ENCODE measurements at places on chromosomes 7 and 10.
A peak's percentile ranks its signal among the peaks of the same experiment; 100 is the strongest.

GRCh38 chr10:127989481-127990012, 82.6 kb downstream of the PTPRE start:
- no peak for DNase-seq

- no peak for DNase-seq
These were observed 107.1 kb upstream of the CDCA7L start for GRCh38 chr7:22052674-22053365.

- no peak for DNase-seq
These were observed 371.6 kb upstream of the MKI67 start for GRCh38 chr10:128497660-128498377.

DNA sequence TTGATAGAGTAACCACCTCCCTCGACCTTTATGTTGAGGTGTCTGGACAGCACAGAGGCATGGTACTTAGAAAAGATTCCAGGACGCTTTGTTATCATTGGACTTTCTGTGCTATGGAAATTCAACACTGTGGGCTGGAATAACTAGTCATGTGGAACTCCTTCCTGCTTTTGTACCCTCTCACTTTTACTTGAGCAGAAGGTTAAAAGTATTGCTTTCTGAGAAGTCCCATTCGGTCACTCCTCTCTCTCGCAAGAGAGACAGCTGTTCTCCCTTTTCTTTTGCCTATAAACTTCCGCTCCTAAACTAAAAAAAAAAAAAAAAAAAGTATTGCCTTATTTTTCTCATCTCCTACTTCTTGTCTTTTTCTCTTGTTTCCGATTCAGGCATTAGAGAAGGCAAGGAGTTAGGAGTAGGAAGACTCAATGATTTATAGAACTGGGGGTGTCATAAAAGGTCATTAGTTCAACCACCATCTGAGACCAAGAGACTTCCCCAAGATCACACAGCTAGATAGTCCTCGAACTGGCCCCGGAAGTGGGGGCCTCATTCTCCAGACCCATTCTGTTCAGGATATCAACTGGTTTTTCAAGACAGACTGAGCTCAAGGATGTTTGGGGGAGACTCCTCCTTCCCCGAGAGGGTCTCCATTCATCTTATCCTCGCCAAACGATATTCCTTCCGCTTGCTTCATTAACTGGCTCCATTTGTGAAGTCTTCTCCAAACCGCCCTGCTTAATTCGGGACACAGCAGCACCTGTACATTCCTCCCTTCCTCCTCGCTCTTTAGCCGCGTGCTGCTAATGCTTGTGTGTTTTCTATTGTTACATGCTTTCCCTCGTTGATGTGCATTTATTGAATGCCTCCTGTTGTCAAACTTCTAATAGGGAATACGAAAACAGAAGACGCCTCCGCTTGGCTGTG, 995 bp upstream of the INPP5F start:
- DNase-seq = no peak

DNA sequence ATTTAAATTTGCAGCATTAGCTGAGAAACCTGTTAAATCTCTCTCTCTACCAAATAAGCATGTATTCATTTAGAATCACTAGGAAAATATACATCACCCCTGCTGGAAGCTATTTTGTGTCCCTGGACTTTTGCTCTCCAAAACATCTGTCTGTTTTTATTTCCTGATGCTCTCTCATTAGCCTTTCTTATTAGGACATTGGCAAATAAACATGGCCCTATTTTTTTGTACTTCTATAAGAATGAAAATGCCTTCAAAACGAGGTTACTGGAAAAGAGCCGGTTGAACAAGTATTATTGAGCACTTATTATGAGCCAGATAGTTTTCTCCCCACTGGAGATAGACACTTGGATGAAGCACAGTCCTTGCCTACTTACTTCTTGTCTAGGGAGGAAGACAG, 206.9 kb downstream of the GALNT17 start:
- no peak for DNase-seq

DNA sequence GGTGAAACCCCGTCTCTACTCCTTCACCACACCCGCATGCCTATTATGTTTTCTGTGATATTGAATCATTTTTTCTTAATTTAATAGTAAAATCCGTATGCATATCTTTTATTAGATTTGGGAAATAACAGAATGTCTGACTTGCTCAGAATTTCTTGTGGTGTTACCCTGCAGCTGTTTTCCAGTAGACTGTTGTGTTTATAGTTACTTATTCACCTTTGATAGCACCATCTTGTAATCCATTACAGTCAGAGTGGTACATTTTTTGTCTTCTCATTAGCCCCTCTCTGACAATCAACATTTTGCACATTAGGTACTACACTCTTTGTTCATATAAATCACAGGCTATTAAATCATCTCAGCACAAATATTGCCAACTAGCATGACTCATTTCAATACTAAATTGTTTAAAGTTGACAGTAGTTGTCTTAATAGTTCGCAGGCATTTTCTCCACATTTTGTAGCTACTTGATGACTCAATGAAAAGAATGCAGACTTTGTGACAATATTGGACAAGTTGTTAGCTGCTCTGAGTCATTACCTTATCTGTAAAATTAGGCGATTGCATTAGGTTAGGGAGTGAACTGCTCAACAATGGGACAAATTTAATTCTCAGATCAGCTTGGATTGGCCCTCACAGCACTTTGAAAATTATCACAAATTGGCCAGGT, 17.8 kb upstream of the SLC16A12 start:
- DNase-seq = peak; percentile 84

DNA sequence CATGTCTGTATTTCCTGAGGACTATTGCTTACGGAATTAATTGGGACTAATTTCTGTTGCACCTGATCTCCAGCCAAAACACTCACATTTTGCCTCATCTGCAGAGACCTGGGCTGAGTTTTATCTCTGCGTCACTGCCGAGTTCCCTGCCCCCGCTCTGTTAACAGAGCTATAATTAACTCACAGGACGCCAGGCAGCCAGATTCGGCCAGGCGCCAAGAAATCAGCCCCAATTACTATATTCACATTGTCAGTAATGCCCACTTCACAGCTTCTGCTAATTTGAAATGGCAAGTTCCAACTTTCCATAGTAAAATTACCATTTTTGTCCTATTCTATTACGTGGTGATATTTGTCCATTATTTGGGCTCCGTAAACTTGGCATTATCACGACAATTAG, 130.5 kb downstream of the CUX1 start:
- no peak for DNase-seq

DNA sequence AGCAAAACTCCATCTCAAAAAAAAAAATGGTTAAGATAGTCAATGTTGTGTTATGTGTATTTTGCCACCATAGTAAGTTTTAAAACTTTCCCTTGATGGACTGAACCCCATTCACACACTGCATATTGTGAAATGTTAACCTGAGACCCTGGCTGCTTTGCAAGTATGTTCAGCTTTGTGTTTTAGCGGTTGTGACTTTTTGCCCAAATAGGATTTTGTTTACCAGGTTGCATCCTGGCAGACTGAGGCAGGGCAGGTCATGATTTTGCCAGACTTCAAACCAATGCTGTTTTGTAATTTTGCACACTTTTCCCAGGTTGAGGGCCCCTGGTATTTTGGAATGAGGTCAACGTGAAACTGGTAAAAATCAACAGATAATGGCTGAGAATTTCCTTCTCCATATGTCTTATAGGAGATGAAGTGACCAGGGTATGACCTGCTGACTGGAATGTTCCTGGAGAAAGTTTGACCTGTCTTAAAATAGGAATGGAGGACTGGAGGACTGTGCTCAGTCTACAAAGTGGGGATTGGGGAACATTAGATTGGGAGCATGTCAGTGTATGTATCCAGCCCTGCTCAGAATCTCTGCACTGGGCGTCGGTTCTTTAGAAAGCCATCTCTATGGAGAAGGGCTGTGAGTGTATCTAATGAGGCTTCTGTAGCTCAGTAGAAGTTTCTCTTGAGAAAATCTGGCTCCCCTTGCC, 76.2 kb downstream of the LRGUK start:
- DNase-seq = no peak

DNA sequence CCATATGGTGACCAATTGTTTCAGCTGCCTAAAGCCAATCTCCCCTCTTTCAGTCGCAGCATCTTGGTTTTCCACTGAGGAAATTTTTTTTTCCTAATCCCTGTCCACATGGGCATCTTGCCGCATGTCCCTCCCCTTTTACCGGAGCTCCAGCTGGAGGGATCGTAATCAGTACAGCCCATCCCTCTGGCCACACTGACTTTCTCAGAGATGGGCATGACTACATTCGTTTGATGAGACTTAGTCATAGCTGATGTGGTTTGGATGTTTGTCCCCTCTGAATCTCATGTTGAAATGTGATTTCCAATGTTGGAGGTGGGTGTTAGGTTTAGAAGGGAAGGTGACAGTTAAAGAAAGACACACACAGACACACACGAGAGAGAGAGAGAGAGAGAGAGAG, 186.8 kb upstream of the CXCL12 start:
- no peak for DNase-seq

DNA sequence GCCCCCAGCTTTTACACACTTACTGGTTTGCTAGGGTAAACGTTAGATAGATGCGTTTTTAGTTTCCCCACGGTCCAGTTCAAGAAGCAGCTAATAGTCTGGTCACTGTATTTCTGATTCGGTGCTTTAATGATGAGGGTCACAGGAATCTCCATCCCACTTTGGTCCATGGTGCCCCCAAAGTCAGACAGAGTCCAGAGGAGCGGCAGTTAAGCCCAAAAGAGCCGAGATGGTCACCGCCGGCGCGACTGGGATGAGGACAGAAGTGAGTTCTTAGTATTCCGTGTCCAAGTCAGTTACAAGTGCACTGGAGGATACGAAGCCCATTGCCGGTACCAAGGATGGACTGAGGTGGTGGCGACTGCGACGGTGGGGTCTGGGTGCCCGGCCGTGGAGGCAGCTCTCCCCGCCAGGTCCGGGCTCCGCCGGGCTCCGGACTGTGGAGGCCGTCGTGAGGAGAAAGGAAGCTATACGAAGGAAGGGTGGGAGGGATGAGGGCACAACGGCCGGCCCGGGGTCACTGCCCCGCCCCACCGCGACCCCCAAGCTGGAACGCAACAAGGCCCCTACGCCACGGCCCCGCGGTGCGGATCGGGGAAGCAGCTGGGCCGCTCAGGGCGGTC, 663 bp downstream of the HERPUD2 start:
- no peak for DNase-seq

- no peak for DNase-seq
These were observed 495.6 kb downstream of the RPS24 start for GRCh38 chr10:78529262-78529661.

DNA sequence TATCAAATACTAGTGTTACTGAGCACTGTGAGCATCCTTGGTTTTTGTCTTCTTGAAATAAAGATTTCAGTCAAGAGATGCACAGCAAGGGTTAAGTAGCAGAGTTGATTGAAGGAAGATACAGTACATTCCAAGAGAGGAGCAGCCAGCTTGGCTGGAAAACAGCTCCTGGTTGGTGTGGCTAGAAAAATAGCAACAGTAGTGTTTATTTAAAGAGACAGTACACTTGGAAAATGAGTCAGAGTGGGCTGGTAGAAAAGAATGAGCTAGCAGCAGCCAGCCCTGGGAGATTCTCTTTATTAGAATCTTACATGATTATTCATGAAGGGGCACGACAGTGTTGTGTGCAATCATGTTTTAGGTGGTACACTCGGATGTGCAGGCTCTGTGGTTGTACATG, 1016.4 kb upstream of the SORCS1 start:
- DNase-seq = no peak

GRCh38 chr7:104450861-104451260, 122.5 kb downstream of the LHFPL3 start:
- DNase-seq = no peak

DNA sequence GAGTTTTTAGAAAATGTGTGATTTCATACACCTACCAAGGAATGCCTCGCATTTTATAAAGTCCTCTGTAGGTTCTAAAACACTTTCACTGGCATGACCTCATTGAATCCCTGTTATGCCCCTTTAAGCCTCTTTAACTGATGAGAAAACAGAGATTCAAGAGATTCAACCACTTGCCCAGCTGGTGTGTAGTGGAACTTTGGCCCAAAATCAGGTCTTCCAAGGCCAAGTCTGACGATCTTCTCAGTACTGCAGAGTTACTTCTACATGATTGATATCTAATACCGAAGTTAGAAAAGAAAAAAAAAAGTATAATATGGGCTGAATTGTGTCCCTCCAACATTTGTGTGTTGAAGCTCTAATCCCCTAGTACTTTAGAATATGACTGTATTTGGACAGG, 202.0 kb downstream of the WDR11 start:
- DNase-seq = no peak

GRCh38 chr7:51011710-51012350, 229.1 kb upstream of the GRB10 start:
- no peak for DNase-seq

DNA sequence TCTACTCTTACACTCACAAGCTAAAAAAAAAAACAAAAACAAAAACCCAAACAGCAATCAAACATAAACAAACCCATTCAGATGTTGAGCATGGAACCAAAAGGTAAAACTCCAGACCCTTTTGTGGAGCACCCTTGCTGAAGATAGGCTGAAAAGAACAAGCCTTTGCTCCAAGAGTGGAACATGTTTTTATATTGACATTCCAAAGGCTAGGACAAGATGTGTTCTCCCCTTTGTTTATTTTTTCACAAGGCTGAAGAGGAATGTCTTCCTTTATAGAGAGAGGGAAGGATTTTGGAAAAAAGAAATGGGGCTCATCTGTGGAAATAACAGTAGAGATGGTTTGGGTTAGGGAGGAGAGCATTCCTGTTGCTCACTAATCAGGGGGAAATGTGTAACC, 87.2 kb upstream of the ELMO1 start:
- no peak for DNase-seq

DNA sequence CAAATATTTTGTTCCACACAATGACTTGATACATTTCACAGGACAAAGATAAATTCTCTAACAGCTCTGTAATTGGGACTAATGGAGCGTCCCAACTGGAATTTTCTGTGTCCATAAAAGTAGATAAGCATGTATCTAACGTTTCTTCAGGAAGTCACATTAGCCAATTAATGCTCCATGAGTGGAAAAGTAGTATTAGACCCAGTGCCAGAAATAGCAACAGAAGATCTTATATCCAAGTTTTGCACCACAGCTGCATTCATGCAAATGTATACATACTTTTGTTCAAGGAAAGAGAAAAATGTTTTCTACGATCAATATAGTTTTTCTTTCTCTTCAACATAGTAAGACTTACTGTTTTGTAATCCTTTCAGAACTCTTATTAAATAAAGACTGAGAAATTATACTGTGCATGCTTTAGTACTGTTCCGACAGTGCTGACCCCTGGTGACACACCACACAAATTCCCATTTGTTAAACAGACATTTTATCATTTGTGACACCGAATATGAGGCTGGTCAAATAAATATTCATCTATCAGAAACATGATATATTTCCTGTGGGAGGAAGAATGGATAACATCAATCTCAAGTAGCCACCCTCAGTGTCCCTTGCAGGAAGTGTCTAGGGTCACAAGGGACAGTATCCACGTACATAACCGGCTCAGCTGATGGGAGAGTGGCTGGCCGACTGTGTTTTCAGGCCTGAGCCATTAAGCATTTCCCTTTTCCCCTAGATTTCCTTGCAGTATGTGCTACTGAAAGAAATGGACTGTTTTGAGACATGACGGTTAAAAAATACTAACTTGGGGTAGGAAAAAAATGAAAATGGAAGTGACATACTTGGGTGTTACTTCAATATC, 102.1 kb upstream of the RSU1 start:
- DNase-seq = no peak

GRCh38 chr7:44631458-44632115, 25.2 kb downstream of the OGDH start:
- peak; percentile 85 for DNase-seq

- DNase-seq = no peak
These were observed 72.8 kb downstream of the TBXAS1 start for GRCh38 chr7:139901901-139902300.
